ENCODE measurements at places on chromosomes 3 and 15. TPM values are rescaled to one million over a fixed set of nuclear protein-coding genes. Genes with fewer than 3 reads are reported as not detected.

Gene SERINC4
- polyA plus RNA-seq = not detected

Gene ZNF620
- 1.9 TPM for polyA plus RNA-seq

Gene IFT57
- polyA plus RNA-seq = 32.0 TPM

Gene PAQR5
- 0.50 TPM for polyA plus RNA-seq

Gene LEKR1
- polyA plus RNA-seq = 0.72 TPM

Gene ZKSCAN7
- 6.2 TPM for polyA plus RNA-seq

Gene PLA2G4B
- 9.7 TPM for polyA plus RNA-seq

Data from muscle of back (tissue), 13 donors.